HCT116 (cell line): ENCODE measurements at places on chromosomes 7 and 10. TPM values are rescaled to one million over a fixed set of nuclear protein-coding genes. Genes with fewer than 3 reads are reported as not detected.

The GPR26 gene
- total RNA-seq = not detected

The CARD11 gene
- total RNA-seq = 0.57 TPM

The LEP gene
- not detected for total RNA-seq

The LGI1 gene
- not detected for total RNA-seq

The ZPBP gene
- not detected for total RNA-seq

The AS3MT gene
- total RNA-seq = 0.79 TPM

The MMD2 gene
- not detected for total RNA-seq

The PRRT4 gene
- 4.0 TPM for total RNA-seq

The LIPK gene
- total RNA-seq = not detected

GRCh38 chr10:43254199-43254730, 12.6 kb downstream of the RASGEF1A start:
- H3K27me3 ChIP-seq = no peaks in the 10 kb centered on the region
- peaks cover 16% of the 10 kb centered on the region for H3K4me1 ChIP-seq
- no peaks in the 10 kb centered on the region for H3K36me3 ChIP-seq
- no peak overlapping the region for H3K27ac ChIP-seq

GRCh38 chr7:92639213-92639896, 49.2 kb upstream of the FAM133B start:
- no peak overlapping the region for H3K4me3 ChIP-seq
- no peak for DNase-seq
- H3K36me3 ChIP-seq = no peaks in the 10 kb centered on the region
- no peaks in the 10 kb centered on the region for H3K27me3 ChIP-seq
- no peak overlapping the region for H3K27ac ChIP-seq

DNA sequence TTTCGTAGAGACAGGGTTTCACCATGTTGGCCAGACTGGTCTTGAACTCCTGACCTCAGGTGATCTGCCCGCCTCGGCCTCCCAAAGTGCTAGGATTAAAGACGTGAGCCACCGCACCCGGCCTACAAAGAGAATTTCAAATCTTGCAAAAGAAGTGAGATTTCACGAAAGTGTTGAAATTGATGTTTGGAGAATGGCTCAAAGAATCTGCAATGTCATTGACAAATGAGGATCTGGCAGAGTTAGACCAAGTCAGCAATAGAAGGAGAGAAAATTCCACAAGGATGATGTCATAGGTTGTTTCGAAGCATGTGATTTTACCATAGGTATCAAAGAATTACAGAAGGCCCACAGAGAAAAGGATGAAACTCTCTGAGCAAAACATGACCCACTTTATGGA, 71.7 kb downstream of the LYZL2 start:
- no peak for DNase-seq
- H3K36me3 ChIP-seq = no peaks in the 10 kb centered on the region
- H3K4me1 ChIP-seq = 0 out of 2 replicates have a peak, but pooled peaks cover 3% of the 10 kb centered on the region

DNA sequence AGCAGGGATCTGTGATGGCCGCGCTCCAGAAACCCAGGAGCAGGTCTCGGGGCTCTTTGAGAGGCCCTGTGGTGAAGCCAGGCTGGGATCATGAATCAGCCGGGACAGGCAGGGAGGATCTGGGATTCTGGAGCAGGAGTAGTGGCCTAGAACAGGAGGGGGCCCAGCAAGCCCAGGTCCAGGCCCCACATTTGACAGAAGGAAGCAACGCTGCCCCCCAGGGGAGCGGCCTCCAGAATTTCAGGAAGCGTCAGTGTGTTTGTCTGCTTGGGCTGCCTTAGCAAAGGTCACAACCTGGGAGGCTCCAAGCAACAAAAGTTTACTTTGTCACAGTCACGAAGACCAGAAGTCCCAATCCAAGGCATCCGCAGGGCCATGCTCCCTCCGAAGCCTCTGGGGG, 36.8 kb downstream of the CLRN3 start:
- DNase-seq = no peak
- no peaks in the 10 kb centered on the region for H3K4me1 ChIP-seq

- no peaks in the 10 kb centered on the region for H3K4me1 ChIP-seq
- H3K4me3 ChIP-seq = no peak overlapping the region
- DNase-seq = no peak
These were observed 15.5 kb downstream of the ENTPD7 start for GRCh38 chr10:99674762-99675161.

DNA sequence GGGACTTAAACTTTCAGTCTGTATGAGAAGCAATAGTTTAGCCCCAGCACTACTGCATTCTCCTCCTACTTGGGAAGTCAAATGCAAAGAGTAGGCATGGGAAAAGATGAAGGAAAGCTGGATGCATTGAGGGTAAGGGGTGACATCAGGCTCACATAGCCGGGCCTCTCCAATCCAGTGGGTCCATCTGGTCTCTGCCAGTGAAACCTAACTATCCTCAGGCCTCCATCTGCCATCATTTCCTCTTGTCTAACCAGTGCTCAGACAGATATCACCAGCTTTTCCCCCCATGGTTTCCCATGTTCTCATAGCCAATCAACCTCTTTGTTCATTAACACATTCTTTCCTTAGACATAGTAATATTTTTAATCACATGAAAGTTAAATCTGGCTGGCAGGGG, 118.3 kb downstream of the DGKI start:
- no peak for DNase-seq
- H3K36me3 ChIP-seq = no peaks in the 10 kb centered on the region
- peaks cover 28% of the 10 kb centered on the region for H3K27me3 ChIP-seq
- no peak overlapping the region for H3K27ac ChIP-seq

DNA sequence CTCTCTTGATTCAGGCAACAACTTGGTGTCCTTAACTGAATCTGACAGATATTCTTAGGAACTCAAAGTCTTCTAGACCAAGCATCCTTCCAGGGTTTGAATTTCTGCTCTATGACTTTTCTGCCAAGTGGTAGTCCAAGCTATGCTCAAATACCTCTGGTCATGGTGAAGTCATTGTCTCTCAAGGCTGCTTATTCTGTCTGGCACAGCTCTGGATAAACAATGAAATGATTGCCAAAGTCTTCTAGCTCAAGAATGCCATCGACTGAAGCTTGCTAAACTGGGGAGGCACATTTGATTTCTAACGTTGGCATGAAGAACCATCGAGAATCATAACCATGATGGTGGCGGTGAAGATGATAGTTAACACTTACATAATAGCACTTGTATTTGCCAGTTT, 116.2 kb upstream of the MKX start:
- peaks cover 16% of the 10 kb centered on the region for H3K4me1 ChIP-seq
- DNase-seq = no peak
- H3K36me3 ChIP-seq = no peaks in the 10 kb centered on the region
- no peaks in the 10 kb centered on the region for H3K27me3 ChIP-seq
- no peak overlapping the region for H3K27ac ChIP-seq

GRCh38 chr7:5213286-5213645, 23.2 kb downstream of the WIPI2 start:
- H3K4me3 ChIP-seq = no peak overlapping the region
- no peak overlapping the region for H3K27ac ChIP-seq
- H3K4me1 ChIP-seq = no peaks in the 10 kb centered on the region
- H3K27me3 ChIP-seq = no peaks in the 10 kb centered on the region
- DNase-seq = no peak

GRCh38 chr10:22317771-22318565, 1.8 kb downstream of the COMMD3 start:
- no peaks in the 10 kb centered on the region for H3K36me3 ChIP-seq
- H3K27me3 ChIP-seq = peaks cover 11% of the 10 kb centered on the region
- no peak overlapping the region for H3K4me3 ChIP-seq
- peaks cover 40% of the 10 kb centered on the region for H3K4me1 ChIP-seq
- H3K27ac ChIP-seq = no peak overlapping the region

DNA sequence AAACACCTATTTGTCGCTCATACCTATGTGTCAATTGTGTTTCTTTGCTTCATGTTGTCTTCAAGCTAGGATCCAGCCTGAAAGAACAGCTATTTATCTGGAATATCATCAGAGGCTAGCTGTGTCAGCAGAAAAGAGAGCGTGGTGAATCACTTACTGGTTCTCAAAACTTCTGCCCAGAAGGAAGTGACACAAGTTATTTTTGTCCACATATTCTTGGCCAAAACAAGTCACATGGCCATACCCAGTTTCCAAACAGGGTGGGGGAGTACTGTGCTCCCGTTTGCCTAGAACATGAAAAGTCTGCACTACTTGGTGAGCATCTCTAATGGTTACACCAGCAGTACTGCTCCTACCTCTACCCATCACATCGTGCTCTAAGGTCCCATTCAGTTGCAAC, 160.9 kb upstream of the CSTF2T start:
- H3K27me3 ChIP-seq = no peaks in the 10 kb centered on the region; the same call in 1 of the 2 replicates
- H3K4me1 ChIP-seq = no peaks in the 10 kb centered on the region
- no peaks in the 10 kb centered on the region for H3K36me3 ChIP-seq
- H3K27ac ChIP-seq = no peak overlapping the region
- no peak for DNase-seq

GRCh38 chr7:66303454-66304155, 98.5 kb downstream of the TPST1 start:
- no peaks in the 10 kb centered on the region for H3K27me3 ChIP-seq
- no peak overlapping the region for H3K27ac ChIP-seq
- H3K4me3 ChIP-seq = no peak overlapping the region
- H3K4me1 ChIP-seq = peaks cover 23% of the 10 kb centered on the region

GRCh38 chr7:41024126-41024525, 678.8 kb downstream of the INHBA start:
- H3K27me3 ChIP-seq = no peaks in the 10 kb centered on the region
- H3K27ac ChIP-seq = no peak overlapping the region
- no peak overlapping the region for H3K4me3 ChIP-seq
- DNase-seq = no peak
- H3K4me1 ChIP-seq = peaks cover 3% of the 10 kb centered on the region; the same call in 1 of the 2 replicates
- H3K36me3 ChIP-seq = no peaks in the 10 kb centered on the region
